ENCODE measurements at places on chromosomes 5 and 9.

DNA sequence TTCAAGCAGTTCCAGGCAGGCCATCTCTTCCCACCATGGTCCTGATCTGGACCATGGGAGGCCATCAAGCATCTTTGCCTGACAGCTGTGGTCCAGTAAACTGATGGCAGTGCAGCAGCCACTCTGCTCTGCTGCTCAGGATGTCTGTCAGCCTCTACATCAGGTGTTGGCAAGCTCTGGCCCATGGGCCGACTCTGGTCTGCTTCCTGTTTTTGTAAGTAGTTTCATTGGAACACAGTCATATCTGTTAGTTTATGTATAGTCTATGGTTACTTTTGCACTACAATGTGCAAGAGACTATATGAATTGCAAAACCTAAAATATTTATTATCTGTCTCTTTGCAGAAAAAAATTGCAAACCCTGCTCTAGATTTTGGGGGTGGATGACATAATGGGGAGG is 225.0 kb downstream of the KCTD16 start:
- DNase-seq = no peak

GRCh38 chr5:1736889-1737711 is 62.5 kb downstream of the MRPL36 start:
- DNase-seq = no peak

- no peak for DNase-seq
Measured at GRCh38 chr5:105536675-105537074, 1974.1 kb upstream of the NUDT12 start.

GRCh38 chr9:12778389-12778788 is 3.6 kb downstream of the LURAP1L start:
- DNase-seq = no peak

DNA sequence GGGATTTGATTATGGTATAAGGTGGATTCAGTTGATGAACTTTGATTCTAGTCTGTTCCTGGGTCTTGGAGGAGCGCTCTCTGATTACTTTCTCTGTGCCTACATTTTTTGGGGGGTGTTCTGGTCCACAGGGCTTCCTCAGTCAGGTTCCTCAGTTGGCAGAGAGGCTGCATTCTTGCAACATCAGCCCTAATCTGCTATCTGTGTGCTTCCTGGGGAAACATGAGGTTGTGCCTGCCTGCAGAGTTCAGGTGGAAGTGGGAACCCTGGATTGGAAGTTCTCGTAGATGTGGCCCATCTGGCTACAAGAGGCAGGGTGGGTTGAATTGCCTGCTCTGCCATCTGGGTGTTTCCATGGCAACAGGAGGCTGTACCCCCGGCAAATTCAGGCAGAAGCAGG is 24.5 kb downstream of the POLK start:
- no peak for DNase-seq

- DNase-seq = no peak
Measured at GRCh38 chr9:114181607-114182409, 26.5 kb downstream of the COL27A1 start.

GRCh38 chr5:167546270-167546669 is 745.2 kb upstream of the WWC1 start:
- DNase-seq = no peak

- no peak for DNase-seq
Measured at GRCh38 chr9:121778252-121779225, 127.1 kb downstream of the DAB2IP start.

DNA sequence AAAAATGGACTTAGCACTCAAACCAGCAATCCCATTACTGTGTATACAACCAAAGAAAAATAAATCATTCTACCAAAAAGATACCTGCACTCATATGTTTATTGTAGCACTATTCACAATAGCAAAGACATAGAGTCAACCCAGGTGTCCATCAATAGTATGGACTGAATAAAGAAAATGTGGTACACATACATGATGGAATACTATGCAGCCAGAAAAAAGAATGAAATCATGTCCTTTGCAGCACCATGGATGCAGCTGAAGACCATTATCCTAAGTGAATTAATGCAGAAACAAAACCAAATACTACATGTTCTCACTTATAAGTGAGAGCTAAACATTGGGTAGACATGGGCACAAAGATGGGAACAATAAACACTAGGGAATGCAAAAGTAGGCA is 236.8 kb upstream of the POU5F2 start:
- DNase-seq = no peak

DNA sequence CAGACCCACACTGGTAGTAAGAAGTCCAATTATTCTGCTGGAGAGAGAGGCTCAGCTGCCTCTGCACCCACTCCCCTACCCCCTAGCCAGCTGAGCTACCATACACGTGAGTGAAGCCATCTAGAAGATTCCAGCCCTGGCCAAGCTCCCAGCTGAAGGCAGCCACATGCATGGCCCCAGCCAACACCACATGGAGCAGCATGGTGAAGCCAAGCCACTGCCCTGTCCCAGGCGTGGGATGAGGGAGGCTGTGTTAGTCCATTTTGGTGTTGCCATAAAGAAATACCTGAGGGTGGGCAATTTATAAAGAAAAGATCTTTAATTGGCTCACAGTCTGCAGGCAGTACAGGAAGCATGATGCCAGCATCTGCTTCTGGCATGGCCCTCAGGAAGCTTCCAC is 20.0 kb upstream of the VDAC1 start:
- DNase-seq = no peak

DNA sequence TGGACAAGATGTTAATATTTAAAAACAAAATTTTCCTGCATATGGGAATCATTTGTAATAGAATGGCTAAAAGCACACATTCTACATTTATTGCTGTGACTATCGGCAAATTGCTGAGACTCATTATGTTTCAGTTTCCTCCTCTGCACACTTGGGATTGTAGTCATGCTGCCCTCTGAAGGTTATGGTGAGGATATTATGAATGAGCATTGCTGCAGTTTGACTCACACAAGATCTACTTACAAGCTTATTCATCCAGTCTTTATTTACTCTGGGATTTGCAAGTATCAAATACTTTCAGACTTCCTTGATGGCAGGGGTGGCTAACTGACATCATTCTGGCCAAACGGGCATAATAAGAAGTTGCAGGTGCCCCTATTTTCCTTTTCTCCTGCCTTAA is 9.5 kb upstream of the NFIL3 start:
- peak; percentile 76 for DNase-seq

- no peak for DNase-seq
Measured at GRCh38 chr5:1834022-1834551, 32.9 kb downstream of the NDUFS6 start.

GRCh38 chr5:172147857-172148256 is 40.2 kb downstream of the STK10 start:
- DNase-seq = no peak

- no peak for DNase-seq
Measured at GRCh38 chr9:88421348-88421747, 33.1 kb downstream of the SPIN1 start.

DNA sequence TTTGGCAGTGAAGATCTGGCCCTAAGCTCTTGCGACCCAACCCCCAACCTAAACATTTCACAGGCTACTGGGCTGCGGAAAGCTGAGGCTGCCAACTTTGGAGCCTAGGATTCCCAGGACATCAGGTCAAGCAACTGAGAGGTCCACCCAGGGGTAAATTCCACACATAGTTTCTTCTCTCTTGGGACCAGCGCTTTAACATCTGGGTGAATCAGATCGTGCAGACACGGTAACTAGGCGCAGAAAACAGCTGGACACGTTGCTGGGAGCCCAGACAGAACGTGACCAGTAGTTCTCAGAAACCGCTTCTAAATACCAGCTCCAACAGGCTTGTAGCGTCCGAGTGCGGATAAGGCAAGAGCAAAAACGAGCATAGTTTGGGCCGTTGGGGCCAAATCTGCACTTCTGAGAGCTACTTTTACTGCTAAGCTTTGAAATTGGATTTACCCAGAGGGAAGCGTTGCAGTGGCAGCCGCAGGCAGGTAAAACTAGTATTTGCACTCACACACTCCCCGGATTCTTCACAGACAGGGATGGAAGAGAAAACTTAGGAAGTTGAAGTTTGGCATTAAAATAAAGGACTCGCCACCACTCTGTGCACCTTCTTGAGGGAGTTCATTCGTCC is 11.8 kb downstream of the ITGA1 start:
- DNase-seq = peak; percentile 39

- DNase-seq = no peak
Measured at GRCh38 chr9:88816141-88816540, 175.1 kb upstream of the S1PR3 start.

- DNase-seq = no peak
Measured at GRCh38 chr5:34047774-34048572, 5.0 kb upstream of the C1QTNF3 start.

GRCh38 chr5:119395080-119395836 is 39.4 kb downstream of the TNFAIP8 start:
- peak; percentile 71 for DNase-seq

DNA sequence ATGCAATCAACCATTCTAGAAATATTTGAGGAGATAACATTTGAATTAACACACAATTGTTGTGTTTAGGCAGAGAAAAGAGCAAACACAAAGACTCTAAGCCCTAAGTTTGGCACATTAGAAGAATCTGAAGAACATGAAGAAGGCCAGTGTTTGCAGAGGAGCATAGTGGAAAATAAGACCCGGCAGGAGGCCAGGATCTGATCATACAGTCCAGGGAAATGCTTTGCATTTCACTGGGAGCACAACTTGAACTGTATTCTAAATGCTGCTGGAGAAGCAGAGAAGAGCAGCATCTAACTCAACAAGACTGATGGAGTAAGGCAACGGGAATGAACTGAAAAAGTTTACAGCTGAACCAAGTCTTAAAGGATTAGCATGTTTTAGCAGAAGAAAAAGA is 463.4 kb downstream of the ZNF608 start:
- no peak for DNase-seq

DNA sequence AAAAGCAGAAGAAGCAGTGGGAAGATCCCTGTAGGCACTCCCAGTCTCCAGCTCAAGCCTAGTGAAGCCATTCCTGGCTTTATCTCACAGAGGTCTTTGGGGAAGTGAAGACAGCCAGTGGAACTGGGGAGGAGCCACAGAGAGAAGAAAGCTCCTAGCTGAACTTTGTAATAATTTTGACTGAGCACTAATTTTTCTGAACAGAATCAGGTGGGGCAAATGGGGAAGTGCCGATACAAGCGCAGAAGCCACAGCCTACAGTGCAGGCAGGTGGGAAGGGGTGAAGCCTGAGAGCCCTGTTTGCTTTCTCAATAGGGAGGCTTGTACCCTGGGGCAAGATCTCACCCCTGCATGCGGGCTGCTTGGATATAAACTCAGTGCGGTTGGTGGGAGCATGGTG is 48.4 kb upstream of the SNAPC3 start:
- DNase-seq = no peak

GRCh38 chr5:109351988-109352864 is 57.5 kb downstream of the PJA2 start:
- DNase-seq = no peak

DNA sequence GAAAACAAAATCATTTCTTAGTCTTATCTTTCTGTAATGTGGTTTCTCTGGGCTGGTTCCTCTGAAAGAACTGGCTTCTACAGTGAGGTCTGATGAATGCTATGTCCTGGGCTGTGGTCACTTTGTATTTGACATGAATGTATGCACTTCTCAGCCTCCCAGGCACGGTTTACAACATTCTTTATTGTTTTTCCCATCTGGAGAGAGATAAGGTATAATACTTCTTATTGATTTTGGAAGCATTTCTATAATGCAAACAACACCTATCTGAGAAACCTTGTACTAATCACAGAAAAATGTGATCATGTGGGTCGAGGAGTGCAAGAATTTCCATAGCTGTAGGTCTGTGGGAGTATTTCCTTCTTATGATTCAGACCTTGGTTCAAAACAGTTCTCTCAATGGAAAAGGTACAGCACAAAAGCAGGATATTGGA is 46.9 kb downstream of the ACTBL2 start:
- DNase-seq = no peak

DNA sequence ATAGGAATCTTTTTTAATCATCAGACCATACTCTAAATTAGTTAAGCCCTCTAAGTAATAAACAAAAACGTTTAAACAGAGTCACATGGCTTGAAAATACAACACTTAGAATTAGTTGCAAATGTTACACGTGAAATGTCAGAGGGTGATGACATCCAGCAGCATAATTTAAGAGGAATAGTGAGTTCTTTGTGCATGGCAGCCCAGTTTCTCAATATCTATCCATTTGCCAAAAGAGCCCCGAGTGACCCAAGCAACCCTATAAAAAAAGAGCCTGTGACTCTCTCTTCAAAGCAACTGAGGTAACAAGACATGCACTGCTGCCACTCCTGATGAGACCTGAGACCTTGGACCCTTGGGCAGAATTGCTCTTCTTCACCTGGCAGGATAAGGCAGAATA is 96.9 kb upstream of the RASA1 start:
- no peak for DNase-seq

DNA sequence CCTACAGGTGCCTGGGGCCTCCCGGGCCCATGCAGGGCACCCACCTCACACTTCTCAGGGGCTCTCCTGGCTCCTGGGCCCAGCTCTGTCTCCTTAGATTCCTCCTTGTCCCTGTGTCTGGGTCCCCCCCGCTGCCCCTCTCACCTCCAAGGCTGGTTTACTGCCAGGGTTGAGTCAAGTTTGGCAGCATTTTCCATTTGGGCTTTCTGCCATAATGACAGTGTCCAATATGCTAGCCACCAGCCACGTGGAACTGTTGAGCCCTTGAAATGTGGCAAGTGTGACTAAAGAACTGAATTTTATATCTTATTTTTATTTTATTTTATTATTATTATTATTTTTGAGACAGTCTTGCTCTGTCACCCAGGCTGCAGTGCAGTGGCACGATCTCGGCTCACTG is 1.9 kb downstream of the TTC16 start:
- DNase-seq = no peak

DNA sequence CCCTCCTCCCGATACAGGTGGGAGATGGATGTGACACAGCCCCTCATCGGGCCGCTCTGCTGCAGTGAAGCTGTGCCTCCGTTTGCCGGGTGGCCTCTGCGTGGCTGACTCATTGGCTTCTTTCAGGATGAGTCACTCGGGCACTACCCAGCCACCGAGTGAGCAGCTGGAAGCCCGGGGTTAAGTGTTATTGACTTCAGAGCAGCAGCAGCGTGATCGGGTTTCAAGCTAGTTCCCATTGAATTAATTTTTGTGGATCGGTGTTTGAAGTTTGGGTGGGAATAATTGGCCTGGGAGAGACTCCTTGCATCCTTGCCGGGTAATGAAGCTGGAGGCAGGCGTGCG is 266.4 kb upstream of the IRX4 start:
- peak; percentile 29 for DNase-seq

- no peak for DNase-seq
Measured at GRCh38 chr9:136058084-136058483, 37.0 kb downstream of the NACC2 start.

All from activated CD4-positive, alpha-beta T cell treated with anti-CD3 and anti-CD28 coated beads, Interleukin-10, Interleukin-2, amounts not matched to agents 100 ng/mL and 50 ng/mL, durations not matched to agents 16 hours and 8 hours (primary cell).